ENCODE measurements at places on chromosomes 11 and 22.

DNA sequence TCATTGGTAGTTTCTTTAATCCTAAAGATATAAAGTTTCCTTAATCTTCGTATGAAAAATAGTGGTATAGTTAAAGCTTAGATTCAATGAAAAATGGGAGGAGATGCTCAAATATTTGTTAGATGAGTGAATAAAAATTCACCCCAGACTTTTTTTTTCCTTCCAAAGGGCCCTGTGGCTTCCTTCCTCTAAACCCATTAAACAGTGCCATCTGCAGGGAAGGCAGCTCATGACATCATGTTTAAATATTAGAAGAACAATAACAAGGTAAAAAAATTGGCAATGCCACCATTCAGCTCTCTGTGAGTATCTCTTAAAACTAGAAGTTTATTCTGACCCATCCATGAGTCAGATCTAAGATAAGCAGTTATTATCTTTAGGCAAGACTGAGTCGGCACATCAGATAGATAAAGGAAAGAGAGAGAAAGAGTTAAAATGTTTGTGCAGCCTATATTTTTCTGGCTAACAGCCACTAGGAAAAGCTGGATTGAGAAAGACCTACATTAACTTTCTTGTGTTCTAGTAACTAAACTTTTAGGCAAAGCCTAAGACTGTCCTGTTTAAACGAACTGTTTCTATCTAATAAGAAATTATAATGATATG is 19.1 kb upstream of the OOSP1 start:
- no peak for DNase-seq

DNA sequence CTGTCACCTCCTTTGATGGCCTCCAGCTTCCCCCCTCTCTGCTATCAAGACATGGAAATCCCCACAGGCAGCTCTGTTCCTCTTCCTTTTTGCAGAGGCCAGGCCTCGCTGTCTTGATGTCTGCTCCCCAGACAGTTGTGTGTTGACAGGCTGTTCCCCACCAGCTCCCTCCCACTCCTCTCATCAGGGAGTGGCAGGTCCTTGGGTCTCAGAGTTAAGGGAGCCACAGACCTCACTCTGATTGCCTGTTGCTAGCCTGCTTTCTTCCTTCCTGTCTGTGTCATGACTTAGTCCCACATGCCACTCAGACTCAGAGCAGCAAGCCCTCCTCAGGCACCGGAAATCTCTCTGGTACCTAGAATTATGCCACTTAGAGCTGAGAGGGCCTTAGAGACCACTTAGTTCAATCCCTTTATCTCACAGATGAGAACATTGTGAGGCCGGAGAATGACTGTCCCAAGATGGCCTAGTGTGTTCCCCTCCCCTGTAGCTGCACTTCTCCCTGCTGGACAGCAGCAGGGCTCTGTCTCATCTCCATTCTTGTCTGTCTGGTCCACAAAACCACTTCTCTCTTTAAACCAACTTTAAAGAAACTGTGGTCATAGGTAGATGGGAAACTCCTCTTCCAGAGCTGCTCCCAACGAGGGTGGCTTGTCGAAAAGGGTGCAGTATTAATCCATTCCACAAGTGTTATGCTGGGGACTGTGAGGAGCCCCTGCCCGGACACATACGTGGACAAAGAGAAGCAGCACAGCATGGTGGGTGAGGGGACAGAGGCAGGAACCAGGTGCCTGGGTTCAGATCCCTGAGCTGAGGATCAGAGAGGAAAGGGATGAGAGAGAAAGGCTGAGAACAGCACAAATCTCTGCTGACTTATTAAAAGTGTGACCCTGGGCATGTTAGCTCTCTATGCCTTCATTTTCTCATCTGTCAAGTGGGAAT is 4.2 kb downstream of the AMPD3 start:
- no peak for DNase-seq

- no peak for DNase-seq
These were observed 50.2 kb downstream of the GAB4 start for GRCh38 chr22:16957781-16958180.

DNA sequence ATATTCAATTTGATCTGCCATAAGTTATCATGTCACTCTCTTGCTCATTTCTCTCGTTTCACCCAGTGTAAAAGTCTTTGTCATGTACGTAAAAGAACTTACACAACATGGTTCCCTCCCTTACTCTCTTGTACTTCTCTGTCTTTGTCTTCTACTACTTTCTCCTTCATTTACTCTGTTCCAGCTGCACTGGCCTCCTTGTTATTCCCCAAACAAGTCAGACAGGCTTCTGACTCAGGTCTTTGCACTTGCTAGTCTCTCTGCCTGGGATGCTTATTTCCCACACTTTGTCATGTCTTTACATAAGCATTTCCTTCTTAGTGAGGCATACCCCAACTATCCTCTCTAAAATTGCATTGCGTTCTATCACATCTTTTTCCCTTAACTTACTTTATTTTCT is 117.3 kb downstream of the CYP2R1 start:
- no peak for DNase-seq

- no peak for DNase-seq
These were observed 4.4 kb downstream of the RBX1 start for GRCh38 chr22:40955571-40955970.

DNA sequence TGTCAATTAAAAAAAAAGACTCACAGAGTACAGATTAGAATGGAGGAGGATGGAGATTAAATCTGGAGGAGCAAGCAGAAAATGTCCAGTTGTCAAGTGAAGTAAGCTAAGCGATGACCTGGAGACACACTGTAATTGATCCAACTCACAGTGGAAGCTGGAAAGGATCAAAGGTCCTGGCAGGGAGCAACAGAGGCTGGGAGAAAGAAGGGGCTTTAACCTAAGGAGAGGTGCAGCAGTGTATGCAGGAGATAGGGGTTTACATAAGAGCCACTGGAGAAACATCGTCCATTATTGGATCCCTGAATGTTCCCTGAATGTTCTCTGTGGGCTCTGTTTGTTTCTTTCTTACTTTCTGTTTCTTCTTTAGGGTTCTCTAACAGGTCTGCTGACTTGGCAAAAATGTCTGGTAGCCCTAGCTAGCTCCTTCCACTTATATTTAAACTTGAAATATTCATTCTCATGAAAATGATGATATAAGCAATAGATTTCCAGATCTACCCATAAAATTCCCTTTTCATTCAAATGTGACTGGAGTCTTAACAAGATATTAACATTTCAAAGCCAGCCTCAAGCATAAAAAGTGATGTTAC is 30.1 kb upstream of the CAT start:
- no peak for DNase-seq

DNA sequence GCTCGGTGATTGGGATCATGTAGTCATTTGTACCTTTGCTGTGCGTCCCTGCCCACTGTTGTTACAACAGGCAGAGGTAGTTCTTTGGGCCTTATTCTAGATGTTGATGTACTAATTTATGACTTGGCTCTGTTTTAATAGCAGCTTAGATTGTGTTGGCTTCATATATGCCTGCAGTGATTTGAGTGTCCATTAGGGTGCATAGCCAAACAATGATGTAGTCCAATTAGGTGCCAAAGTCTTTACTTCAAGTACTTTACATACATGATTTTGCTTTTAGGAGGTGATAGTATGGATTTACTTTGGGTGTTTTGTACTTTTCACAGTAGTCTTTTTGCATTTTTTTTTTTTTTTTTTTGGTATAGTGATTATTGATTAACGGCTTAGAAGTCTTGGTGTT is 46.4 kb downstream of the PPP6R3 start:
- peak; percentile 3 for DNase-seq

GRCh38 chr11:130457623-130458409 is 9.4 kb downstream of the ADAMTS15 start:
- no peak for DNase-seq

DNA sequence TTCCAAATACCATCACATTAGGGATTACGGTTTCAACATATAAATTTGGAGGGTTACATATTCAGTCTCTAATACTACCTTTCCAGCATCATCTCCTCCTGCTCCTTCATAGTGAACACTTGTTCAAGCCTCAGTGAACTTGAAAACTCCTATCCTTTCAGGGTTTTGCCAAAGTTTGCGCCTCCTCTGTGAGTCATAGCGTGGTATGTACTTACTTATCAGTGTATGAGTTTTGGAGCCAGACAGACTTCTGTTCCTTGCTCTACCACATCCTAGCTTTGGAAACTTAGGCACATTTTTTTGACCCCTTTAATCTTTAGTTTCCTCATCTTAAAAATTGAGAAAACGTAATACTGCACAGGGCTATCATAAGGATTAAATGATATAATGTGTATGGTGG is 160.1 kb upstream of the ZC3H12C start:
- no peak for DNase-seq

GRCh38 chr11:62127426-62127825 is 3.6 kb downstream of the INCENP start:
- no peak for DNase-seq

DNA sequence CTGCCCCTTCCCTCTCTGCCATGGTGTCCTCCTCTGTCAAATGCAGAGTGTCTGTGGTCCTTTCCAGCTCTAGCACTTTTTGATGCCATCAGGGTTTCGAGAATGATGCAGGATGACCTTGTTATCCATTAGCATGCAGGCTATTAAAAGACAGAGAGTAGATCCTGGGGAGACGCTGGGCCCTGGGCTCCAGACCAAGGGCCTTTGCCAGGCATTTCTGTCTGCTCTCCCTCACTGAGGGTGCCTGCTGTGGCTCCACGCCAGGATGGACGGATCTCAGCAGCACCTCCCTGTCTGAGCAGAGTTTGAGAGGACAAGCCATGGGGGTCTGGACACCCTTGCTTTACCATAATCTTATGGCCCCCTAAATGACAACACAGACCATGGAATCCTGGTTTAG is 110.8 kb upstream of the CD82 start:
- no peak for DNase-seq

- DNase-seq: peak; percentile 52
These were observed 38.6 kb upstream of the LMO2 start for GRCh38 chr11:33930317-33931021.

- DNase-seq: no peak
These were observed 109.0 kb downstream of the FAR1 start for GRCh38 chr11:13777341-13777985.

- no peak for DNase-seq
These were observed 394.5 kb downstream of the SHANK2 start for GRCh38 chr11:70857894-70858293.

DNA sequence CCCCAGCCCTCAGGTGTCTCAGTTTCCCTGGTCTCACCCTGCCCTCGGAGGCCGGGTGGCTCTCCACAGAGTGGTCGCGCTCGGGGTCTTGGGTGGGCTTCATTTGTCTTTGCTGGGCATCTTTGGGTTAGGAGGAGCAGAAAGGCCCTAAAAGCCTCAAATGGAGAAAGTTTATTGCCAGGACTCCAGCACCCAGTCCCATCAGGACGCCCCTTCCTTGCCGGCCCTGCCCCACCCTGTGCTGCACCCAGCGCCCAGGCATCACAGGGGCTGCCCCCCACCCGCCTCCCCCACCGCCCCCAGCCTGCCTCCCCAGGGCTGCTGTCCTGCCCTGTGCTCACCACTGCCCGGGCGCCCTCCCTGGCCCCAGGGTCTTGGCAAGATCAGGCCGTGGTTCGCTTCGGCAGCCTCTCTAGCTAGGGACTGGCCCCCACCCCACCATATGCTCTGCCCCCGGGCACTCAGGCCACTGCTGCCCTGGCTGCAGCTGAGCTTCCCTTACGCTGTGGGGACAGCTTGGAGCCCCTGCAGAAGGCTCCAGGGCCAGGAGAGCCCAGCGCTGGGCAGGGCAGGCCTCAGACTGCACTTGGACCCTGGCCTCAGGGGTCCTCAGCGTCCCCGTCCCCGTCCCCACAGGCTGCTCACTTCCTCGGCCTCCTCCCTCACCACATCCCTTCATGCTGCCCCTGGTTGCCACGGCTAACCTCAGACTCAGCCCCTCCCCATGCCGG is 31.4 kb downstream of the MOB2 start:
- no peak for DNase-seq

DNA sequence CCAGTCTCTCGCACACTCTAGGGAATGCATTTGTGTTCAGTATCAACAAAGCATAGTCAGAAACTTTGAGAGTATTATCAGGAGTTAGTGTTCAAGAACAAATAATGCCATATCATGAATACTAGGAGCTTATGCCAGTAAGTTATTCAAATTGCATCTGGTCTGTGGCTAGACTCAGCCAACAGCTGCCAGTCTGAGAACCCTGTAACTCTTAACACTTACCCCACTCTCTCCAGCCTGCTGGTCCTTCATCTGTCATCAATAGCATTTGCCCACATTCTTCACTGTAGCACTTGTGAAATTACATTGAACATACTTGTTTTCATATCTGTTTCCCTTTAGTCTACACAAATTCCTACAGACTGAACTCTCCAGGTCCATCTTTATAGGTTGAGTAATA is 1157.5 kb upstream of the RAG2 start:
- DNase-seq: no peak

DNA sequence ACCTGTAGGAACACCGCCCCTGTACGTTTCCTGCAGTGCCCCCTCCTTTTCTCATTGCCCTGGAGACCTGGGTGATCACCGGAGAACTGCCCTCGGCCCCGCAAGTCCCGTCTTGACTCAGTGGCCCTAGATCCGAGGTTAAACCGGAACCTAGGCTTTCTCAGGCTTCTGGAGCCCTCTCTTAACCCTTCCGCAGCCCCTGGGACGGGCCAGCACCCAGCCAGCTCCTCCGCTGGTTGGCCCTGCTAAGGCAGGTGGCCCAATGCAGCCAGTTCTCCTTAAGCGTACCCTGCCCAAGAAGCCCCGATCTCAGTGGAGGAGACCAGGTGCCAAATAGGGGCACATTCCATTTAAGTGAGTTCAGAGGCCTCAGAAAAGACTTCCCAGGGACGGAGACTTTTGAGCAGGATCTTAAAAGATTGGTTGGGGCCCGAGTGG is 776 bp downstream of the NLRX1 start:
- no peak for DNase-seq

DNA sequence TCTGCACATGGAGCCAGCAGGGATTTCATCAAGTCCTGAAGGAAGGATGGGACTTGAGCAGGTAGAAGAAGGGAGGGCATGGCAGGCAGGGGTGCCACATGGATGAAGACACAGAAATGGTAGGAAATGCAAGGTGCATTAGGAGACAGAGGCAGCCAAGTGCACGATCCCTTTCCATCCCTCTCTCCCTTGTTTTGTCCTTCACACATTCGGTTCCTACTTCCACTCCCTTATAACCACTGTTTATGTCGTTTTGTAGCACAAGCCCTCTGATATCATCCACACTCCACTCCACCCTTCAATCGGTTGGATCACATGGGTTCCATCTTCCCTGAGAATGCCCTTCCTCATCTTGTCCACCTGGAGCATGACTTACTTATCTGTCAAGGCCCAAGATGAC is 35.2 kb downstream of the IFT27 start:
- no peak for DNase-seq

DNA sequence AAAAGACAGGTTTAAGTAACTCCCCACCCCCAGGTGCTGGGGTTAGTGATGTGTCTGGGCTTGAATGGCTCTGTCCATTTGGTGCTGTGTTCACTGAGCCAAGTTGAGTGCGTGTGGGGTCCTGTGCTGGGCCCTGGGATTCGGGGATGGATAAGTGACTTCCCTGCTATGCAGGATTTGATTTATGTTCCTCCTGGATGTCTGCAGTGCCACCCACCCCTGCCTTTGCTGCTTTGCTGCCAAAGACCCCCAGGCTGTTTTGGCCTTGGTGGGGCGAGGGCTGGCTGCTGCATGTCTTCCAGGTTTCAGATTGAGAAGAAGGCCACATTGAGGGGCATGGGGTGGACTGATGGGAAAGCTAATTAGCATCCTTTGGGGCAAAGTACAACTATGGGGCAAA is 77.9 kb upstream of the PARVG start:
- no peak for DNase-seq

GRCh38 chr11:62689421-62690183 is at the start of gene LRRN4CL:
Gene LRRN4CL (minus strand): TSS chr11:62689530. CDS start chr11:62688508, 1,022 bp downstream.
- no peak for DNase-seq

GRCh38 chr11:43825217-43825816 is 55.3 kb upstream of the ALKBH3 start:
- peak; percentile 2 for DNase-seq

Measured in NCI-H1105 (cell line).